ENCODE measurements at places on chromosomes 1 and 21.
A peak's percentile ranks its signal among the peaks of the same experiment; 100 is the strongest.

- peak; percentile 68 for DNase-seq
Measured at GRCh38 chr1:35202048-35202719, 9.2 kb upstream of the SFPQ start.

- DNase-seq, result peak; percentile 61
Measured at GRCh38 chr1:29793101-29793546, 556.8 kb downstream of the PTPRU start.

- DNase-seq, result peak; percentile 30
Measured at GRCh38 chr1:225816643-225817538, 7.0 kb downstream of the EPHX1 start.

- no peak for DNase-seq
Measured at GRCh38 chr1:57204942-57205787, 218.7 kb downstream of the DAB1 start.

GRCh38 chr1:151495316-151495715, 15.9 kb upstream of the CGN start:
- DNase-seq, result no peak

DNA sequence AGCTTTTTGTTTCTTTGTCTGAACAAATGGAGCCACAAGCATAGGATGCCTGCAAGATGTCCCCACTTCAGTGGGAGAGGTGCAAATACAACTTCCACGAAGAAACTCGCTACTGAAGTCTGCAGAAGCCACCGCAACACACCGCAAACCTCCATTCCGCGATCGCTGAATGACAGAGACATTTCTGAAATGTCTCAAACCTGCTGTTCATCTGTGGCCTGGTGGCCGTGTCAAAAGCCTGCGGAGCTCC, 1.0 kb downstream of the TP53BP2 start:
- peak; percentile 5 for DNase-seq

DNA sequence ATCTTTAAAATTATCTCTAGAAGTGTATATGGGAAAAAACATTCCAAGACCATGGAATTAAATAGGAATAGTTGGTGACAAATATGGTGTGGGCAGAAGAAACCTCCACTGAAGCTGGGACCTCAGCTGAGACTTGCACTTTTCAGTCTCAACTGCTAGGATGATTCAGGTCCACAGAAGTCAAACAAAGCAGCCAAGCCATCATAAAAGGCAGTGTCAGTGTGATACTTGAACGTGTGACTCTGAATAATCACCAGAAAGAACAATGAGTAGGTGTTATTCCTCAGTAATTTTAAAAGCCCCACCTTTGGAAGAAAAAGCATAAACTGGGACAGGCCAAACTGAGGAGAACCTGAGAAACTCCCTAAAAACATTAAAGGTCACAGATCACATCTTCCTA, 90.7 kb downstream of the ZNF281 start:
- DNase-seq, result no peak

DNA sequence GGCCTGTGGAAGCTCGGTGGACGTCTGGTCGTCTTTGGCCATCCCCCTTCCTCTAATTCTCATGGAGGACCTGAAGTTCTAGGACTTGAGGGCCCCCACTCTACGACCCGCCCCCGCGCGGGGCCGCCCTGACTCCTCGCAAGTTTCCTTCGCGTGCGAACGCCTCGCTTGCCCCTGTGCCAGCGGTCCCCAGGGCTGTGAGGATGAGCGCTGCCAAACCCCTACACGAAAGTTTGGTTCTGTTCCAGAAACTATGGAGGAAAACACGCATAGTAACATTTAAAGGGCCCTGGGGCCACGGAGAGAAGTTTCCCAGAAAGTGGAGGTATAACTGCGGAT, 304 bp upstream of the GNG12 start:
- DNase-seq, result no peak

- no peak for DNase-seq
Measured at GRCh38 chr1:84603223-84603622, 29.0 kb upstream of the CTBS start.

- no peak for DNase-seq
Measured at GRCh38 chr1:69319287-69319686, 248.4 kb upstream of the LRRC7 start.

Measured in NCI-H460 (cell line).